ENCODE measurements at places on chromosomes 11 and 22. TPM values are rescaled to one million over a fixed set of nuclear protein-coding genes. Genes with fewer than 3 reads are reported as not detected.

Gene SLCO2B1
- 45.6 TPM for total RNA-seq

Gene CXCR5
- 0.48 TPM for total RNA-seq

DNA sequence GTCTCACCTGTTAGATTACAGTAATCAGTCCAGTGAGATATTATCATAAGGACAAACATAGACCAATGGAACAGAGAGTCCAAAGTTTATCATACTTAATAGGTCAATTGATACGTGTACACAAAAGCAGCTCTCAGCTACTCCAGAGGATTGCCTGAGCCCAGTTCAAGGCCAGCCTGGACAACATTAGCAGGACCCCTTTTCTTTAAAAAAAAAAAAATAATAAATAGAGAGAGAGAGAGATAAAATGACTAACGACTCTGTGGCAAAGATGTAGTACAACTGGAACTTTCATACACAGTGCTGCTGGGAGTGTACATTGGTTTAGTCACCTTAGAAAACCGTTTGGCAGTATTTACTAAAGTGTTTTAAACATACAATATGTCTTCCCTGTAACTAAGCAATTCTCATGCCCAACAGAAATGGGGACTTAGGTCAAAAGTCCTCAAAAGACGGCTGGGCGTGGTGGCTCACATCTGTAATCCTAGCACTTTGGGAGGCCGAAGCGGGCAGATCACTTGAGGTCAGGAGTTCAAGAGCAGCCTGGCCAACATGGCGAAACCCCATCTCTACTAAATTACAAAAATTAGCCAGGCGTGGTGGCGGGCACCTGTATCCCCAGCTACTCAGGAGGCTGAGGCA, 10.6 kb downstream of the SNX32 start:
- H3K4me3 ChIP-seq: no peak overlapping the region
- H3K4me1 ChIP-seq: no peaks in the 10 kb centered on the region
- no peaks in the 10 kb centered on the region for H3K36me3 ChIP-seq

- no peaks in the 10 kb centered on the region for H3K27me3 ChIP-seq
- no peaks in the 10 kb centered on the region for H3K36me3 ChIP-seq
- DNase-seq: no peak
- no peak overlapping the region for H3K4me3 ChIP-seq
- H3K27ac ChIP-seq: no peak overlapping the region
Measured at GRCh38 chr11:57163160-57163868, 18.4 kb upstream of the LRRC55 start.

- no peak overlapping the region for H3K27ac ChIP-seq
- no peaks in the 10 kb centered on the region for H3K27me3 ChIP-seq
- H3K4me1 ChIP-seq: peaks cover 4% of the 10 kb centered on the region
- no peaks in the 10 kb centered on the region for H3K36me3 ChIP-seq
- no peak for DNase-seq
- no peak overlapping the region for H3K4me3 ChIP-seq
Measured at GRCh38 chr22:44045145-44045544, 21.0 kb downstream of the PARVB start.

- H3K27me3 ChIP-seq: no peaks in the 10 kb centered on the region
- peaks cover 4% of the 10 kb centered on the region for H3K36me3 ChIP-seq
- no peak for DNase-seq
- H3K27ac ChIP-seq: no peak overlapping the region
Measured at GRCh38 chr11:10573556-10573955, 5.1 kb upstream of the LYVE1 start.

GRCh38 chr11:22263613-22264012, 70.7 kb downstream of the ANO5 start:
- DNase-seq: no peak
- H3K27me3 ChIP-seq: no peaks in the 10 kb centered on the region
- no peak overlapping the region for H3K27ac ChIP-seq
- H3K4me1 ChIP-seq: no peaks in the 10 kb centered on the region
- no peak overlapping the region for H3K4me3 ChIP-seq
- peaks cover 5% of the 10 kb centered on the region for H3K36me3 ChIP-seq

Data from lung (tissue), 17 donors.